ENCODE measurements at places on chromosomes 5 and 9.

GRCh38 chr9:4422495-4422894 lies 67.8 kb upstream of the SLC1A1 start:
- no peak for DNase-seq

DNA sequence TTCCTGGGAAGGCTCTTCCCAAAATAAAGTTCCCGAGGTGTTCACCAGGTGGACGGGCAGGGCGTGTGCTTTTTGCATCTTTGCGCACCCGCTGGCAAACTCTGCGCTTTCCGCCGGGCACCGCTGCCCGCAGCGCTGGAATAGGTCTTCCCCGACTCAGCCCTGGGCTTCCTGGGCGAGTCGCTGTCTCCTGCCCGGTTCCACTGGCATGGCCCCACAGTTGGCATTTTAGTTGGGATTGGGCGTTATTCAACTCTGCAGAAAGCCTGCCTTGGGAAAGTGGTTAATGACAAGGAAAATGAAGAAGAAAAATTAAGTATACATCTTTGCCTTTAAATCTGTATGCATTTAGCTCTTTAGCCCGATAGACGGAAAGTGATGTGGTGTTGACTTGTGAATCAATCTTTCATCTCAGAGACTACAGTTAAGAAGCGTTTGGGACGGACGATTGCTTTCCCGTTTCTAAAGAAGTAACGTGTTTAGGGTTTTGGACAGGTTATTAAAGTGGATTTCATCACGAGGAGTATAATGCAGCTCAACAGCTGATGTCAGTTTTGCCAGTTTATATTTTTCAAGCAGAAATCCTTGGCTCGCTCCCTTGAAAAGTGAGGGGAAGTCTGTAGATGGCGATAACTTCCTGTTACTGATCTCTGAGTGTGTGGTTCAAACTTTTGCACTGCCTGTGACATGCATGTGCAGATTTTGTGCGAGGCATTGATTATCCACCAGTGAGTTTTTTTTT lies 946 bp downstream of the ADCY2 start:
- DNase-seq, result no peak

DNA sequence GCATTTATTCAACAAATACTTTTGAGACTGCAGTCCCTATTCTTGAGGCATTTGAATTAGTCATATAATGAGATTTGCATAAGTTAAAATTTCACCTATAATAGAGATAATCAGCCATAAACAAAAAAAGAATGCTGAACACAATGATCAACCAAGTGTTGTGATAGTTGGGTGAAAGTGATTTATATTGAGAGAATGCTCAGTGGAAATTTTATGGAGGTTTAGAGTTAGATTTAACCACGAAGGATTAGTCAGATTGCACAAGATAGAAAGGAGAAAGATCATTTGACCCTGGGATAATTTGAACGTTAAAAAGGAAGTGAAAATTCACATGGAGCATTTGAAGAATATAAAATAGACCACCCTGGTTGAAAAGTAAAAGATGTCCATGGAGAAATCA lies 356.2 kb downstream of the NPR3 start:
- no peak for DNase-seq

- DNase-seq, result no peak
These were observed 53.4 kb downstream of the AGTPBP1 start for GRCh38 chr9:85688361-85688760.

- DNase-seq, result no peak
These were observed 27.9 kb upstream of the FBXL7 start for GRCh38 chr5:15472116-15472515.

GRCh38 chr9:124790801-124791505 lies 14.0 kb downstream of the OLFML2A start:
- DNase-seq, result no peak

- DNase-seq, result no peak
These were observed 4.5 kb downstream of the TSTD2 start for GRCh38 chr9:97628668-97629067.

DNA sequence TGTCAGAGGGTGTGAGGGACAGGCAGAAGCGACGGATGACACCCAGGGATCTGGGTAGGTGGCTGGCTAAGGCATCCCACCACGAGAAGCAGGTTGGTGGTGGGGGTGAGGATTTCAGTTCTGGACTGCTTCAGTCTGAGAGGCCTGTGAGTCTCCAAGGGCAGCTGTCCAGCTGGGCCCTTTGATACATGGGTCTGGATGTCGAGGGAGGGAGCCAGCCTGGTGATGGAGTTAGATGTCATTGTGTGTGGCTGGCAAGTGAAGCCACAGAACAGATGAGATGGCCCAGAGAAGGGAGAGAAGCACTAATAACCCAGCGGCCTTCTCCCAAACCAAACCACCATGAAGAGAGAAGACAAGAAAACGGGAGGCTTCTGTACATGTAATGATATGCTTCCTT lies 11.1 kb downstream of the MED27 start:
- no peak for DNase-seq

All from NCI-H187 (cell line).